ENCODE measurements at places on chromosomes 4 and X.

DNA sequence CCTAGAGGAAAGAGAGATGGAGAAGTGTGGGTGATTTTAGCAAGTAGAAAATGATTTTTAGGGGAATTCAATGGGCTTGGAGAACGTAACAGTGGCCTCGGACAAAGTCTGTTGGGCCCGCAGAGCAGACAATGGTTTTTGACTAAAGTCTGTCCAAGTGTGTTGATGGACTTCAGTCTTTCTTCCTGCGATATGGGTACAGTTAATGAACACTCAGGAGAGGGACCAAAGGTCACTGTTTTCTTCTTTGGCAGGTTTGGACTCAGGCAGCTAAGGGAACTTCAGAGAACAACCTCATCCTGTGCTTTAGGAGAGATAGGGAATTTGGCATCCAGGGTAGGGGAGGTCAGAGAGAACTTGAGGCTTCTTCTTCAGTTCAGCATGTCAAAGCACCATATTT lies 38.0 kb downstream of the CC2D2A start:
- no peak for DNase-seq

DNA sequence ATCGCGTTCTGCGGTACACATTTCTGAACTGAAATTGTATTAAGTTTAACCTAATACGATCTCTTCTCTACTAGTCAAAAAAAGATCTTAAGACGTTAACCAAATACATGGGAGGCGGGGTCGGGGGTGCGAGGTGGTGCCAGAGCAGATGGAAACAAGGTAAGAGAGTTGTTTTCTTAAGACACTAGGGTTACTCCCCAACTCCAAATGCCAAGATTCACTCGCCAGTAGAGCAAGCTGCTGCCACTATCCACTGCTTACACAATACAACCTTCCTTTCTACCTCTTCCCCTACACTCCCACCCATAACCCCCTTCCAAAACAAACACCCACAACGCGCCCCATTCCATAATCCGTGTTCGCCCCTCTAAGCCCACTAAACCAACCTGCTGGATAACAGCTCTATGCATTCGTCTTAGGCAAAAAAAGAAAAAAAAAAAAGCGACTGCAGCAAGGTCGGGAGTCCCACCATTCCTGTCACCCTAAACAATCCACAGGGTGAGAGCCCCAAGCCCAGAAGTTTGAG lies 1.3 kb downstream of the LCORL start:
- no peak for DNase-seq

DNA sequence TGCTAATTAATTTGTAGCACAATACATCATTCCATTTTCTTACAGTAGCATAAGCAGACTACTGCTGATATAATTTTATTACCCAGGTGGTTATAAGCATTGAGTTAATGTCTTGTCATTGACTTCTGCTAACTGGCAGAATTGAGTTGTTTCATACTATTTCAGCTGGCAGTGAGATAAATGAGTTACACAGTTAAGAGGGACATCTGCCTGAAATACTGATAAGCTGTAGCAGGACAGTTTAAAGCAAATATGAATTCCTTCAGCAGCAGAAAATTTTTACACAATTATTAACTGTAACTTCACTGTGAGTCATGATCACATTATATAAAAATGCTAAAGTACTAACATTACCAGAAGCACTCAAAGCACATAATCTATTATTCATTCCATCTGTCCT lies 326.8 kb downstream of the INPP4B start:
- no peak for DNase-seq

GRCh38 chrX:50779694-50780093 lies 34.3 kb downstream of the SHROOM4 start:
- DNase-seq = no peak

- no peak for DNase-seq
Observed at GRCh38 chr4:2462992-2463762, 5.7 kb upstream of the RNF4 start.

GRCh38 chr4:36966756-36967460 lies 277.6 kb upstream of the NWD2 start:
- DNase-seq = no peak

DNA sequence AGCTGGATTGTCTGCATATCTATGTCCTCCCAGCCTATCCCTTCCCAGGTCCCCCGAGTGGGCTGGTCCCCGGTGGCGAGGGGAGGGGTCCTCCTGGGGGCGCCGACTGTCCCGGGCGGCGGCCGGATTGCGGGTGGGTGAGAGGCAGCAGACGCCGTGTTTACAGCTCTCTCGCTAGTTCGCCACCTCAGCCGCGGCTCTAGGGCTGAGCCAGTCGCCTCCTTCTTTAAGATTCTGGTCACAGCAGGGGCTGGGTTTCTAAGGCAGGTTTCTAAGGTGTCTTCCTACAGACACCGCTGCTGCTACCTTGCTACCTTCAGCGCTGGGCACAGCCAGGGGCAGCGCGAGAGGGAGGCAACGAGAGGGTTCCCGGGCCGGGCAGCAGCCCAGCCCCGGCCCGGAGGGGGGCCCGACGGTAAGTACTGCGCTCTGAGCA lies 57.2 kb downstream of the FRMPD3 start:
- DNase-seq = no peak

DNA sequence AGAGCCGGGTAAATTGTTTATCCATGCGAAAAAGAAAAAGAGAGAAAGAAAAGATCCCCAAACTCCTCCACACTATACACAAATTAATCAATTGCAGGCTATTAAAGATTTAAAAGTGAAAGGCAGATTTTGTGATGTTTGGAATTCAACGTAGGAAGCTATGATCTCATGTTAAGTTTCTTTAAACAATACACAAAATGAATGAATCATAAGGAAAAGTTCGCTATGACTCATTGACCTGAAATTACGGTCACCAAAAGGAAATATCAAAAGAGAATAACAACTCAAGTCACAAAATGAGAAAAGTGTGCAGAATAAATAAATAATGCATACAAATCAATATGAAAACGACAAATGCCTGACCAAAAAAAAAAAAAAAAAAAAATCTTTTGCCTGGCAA lies 28.6 kb downstream of the CLNK start:
- DNase-seq = no peak

DNA sequence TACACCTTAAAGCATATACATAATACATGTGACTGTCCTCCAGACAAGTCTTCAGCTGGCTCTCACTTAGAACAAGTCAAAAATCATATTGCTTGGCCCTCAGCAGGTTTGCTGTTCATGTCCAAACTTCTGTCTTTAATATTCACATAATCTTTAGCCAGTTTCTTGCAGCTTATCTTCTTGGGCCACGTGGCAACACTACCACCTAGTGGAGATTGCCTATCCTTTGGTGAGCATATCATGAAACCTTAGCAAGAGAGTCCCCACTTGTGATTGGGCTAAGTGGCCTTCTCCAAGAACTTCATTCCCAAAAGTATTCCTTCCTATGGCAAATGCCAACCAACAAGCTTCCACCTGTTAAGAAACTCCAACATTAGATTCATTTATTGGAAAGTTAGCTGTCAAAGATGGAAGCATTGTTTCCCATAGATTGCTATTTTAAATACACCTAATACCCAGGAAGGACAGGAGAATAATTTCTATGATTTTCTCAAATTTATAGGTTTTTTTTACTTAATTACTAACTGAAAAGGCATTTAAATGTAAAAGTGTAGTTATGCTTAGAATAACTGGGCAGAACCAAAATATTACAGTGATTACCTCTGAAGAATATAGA lies 231.9 kb upstream of the INTU start:
- DNase-seq = no peak

GRCh38 chr4:81428002-81428401 lies 43.7 kb downstream of the RASGEF1B start:
- no peak for DNase-seq

DNA sequence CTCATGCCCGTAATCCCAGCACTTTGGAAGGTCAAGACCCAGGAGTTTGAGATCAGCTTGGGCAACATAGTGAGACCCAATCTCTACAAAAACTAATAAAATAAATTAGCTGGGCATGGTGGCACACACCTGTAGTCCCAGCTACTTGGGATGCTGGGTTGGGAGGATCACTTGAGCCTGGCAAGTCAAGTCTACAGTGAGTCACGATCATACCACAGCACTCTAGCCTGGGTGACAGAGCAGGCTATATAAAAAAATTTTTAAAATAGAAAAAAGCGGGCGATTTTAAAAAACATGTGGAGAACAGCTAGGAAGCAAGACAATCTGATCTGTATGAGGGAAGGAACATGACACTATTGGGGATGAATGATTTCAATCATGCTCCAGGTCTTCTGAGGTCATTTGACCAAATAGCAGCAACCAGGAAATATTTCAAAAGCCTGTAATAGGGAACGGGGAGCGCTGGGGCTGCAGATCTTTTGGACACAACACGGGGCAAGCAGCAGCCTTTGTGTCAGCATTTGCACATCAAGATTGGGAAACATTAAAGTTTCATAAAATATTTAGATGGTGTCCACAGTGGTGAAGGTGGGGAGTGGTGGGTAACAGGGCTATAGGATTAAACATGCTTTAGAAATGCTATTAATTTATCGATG lies 48.3 kb upstream of the GUCY1A1 start:
- DNase-seq = no peak

DNA sequence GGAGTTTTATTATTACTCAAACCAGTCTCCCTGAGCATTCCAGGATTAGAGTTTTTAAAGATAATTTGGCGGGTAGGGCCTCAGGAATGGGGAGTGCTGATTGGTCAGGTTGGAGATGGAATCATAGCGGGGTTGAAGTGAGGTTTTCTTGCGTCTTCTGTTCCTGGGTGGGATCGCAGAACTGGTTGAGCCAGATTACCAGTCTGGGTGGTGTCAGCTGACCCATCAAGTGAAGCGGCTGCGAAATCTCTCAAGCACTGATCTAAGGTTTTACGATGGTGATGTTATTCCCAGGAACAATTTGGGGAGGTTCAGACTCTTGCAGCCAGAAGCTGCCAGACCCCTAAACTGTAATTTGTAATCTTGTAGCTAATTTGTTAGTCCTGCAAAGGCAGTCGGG lies 25.1 kb upstream of the SETD7 start:
- no peak for DNase-seq

DNA sequence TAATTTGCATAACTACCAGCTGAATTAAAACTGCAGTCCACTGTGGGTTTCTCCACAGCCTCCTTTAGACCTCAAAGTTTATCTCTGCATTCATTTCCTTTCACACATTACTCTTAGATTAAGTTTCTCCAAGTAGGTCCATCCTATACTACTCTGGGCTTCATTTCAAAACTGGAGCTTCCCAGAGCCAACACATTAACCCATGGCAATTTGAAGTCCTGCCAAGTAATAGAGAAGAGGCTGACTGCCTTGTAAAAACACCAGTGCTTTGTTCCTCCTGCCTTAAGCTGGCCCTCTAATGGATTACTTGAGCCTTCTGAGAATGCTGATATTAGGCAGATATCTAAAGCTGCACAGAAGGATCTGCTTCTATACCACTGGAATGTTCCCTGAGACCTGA lies 997.2 kb upstream of the SLIT2 start:
- no peak for DNase-seq

GRCh38 chr4:156961196-156962057 lies 10.2 kb downstream of the PDGFC start:
- DNase-seq = no peak

DNA sequence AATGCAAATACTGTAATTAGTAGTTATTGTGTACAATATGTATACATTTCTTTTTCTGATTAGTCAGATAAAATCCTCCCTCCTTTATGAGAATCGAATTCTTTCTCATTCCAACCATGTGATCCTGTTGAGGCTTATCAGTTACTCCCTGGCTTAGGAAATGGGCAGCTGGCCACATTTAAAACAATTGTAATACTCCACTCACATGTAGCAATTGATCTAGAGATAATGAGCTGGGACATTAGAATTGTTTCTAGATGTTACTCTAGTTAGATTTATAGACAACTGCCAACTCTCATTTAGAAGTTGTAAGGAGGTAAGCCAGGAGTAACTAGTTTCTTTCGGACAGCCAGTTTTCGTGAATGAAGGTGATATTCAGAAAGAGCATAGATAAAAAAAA lies 859.3 kb upstream of the AADAT start:
- DNase-seq = no peak

- no peak for DNase-seq
Observed at GRCh38 chrX:95754411-95754810, 930.2 kb upstream of the DIAPH2 start.

GRCh38 chr4:48139691-48140090 lies 5.6 kb upstream of the TXK start:
- no peak for DNase-seq

Measured in activated CD8-positive, alpha-beta memory T cell treated with anti-CD3 and anti-CD28 coated beads for 4 hours (primary cell).